Stimulated activated CD8-positive, alpha-beta memory T cell treated with anti-CD3 and anti-CD28 coated beads, Interleukin-12 subunit alpha, Interleukin-12 subunit beta, amount 100 ng/mL, for 1 hour (primary cell): ENCODE measurements at places on chromosomes 4 and X.

- no peak for DNase-seq
Observed at GRCh38 chrX:119549327-119550016, 15.7 kb downstream of the STEEP1 start.

DNA sequence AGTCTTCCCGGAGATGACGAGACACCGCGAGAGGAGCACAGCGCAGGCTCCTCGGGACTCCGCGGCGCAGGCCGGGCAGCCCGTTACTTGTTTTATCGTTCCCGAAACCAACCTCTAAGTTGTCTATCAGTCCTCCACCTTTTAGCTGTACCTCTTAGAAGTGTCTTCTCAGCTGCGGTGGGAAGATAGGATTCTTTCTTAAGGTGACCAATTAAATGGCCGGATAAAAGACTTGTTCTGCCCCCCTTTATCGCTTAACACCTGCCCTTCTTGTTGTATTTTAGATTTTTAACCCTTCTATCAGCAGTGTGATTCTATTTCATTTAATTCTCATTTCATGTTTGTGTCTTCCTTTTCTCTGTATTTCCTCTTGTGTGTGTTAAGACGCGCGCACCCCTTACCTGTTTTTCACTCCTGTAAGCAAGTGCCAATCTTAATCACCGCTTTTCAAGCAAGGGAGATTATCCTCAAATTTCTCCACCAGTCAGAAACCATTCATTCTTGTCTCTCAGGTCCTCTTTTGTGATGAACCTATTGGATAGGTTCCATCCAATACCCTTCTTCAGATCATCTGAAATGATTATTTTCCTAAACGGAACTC is at the start of gene SLC9B2:
Gene SLC9B2, minus strand, starts transcription at position 15 of the 601 bp plus-strand sequence. CDS start 9,211 bp downstream, outside the sequence.
- no peak for DNase-seq

DNA sequence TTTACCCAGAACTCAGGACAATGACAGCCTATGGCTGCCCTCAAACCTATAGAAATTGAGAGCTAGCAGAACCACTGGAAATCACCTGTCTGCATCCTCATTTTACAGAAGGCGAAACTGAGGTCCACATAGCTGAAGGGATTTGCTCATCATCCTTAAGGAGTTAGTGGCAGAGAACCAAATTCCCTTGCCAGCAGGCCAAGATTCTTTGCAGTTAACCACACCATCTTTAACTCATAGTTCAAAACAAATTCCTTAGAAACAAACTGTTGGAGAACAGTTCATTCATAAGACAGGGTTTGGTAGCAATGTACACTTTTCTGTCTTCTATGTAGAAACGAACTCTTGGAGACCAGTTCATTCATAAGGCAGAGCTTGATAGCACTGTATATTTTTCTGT is 37.9 kb upstream of the RAP2C start:
- no peak for DNase-seq

- no peak for DNase-seq
Observed at GRCh38 chr4:8759987-8760386, 111.7 kb downstream of the HMX1 start.

GRCh38 chr4:11074581-11075241 is 354.0 kb downstream of the HS3ST1 start:
- no peak for DNase-seq

- DNase-seq = no peak
Observed at GRCh38 chrX:10101269-10101668, 55.5 kb upstream of the CLCN4 start.

GRCh38 chr4:47572981-47573380 is 87.9 kb downstream of the ATP10D start:
- DNase-seq = no peak

GRCh38 chr4:37243722-37244582 is 591 bp upstream of the NWD2 start:
- no peak for DNase-seq

GRCh38 chr4:13523105-13523477 is 21.2 kb downstream of the NKX3-2 start:
- DNase-seq = no peak

- DNase-seq = no peak
Observed at GRCh38 chrX:132489578-132490419, 961 bp upstream of the MBNL3 start.

DNA sequence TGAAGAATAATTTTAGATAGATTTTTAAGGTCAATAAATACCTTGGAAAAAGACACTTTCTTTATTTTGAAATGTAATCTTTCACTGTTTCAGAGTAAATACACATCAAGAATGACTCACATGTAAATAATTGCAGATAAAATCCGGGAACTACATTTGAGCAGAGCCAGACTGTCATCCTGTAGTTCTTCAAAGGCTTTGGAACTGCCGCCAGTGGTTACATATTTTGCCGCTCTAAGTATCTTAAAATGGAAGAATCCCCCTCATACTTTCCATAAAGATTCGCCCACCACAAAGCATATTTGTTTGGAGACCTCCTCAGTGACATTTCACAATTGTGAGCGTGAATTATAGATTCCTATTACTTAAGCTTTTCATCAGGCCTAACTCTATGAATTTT is 607.8 kb upstream of the ZFP42 start:
- DNase-seq = no peak

DNA sequence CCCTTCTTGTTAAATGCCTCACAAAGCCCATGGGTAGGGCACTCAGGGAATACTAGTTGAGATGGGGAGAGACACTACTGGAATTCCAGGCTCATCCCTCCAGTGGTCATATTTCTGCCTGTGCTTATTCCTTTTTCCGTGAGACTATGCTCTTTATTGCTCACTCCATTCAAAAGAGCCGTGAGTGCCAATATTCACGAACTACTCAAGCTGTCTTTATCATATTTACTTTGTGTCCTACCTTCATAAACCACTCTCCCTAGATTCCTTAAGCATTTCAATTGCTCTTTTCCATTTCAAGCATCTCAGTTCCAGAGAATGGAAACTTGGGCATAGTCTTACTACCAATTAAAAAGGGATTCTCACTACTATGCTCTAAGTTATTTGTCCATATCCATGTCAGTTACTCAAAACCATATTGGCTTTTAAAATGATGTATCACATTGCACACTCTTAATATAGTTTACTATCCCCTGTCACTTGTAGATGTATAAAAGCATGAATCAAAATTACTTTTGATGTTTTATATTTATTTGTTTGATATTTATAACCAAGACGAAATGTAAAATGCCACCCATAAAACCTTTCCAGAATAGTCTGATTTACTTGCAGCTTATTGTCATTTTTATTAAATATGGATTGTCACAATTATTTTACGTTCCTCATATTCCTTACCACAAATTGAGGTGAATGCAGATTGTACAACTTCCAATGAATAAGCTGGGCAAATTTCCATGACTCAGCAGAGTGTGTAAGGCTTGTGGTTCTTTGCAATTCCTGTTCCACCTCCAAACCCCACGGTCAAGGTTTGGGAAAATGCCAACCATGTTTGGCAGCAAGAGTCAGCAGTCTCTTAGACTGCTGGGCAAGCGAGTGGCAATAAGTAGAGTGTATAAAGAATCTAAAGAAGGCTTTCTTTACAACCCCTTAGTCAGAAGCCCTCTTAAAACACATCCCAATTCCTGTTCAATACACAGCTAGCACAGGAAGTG is 24.4 kb downstream of the ENOX2 start:
- DNase-seq = no peak

GRCh38 chrX:151779258-151779657 is 44.7 kb downstream of the CNGA2 start:
- DNase-seq = no peak

GRCh38 chr4:18669390-18669789 is 647.8 kb upstream of the LCORL start:
- no peak for DNase-seq

DNA sequence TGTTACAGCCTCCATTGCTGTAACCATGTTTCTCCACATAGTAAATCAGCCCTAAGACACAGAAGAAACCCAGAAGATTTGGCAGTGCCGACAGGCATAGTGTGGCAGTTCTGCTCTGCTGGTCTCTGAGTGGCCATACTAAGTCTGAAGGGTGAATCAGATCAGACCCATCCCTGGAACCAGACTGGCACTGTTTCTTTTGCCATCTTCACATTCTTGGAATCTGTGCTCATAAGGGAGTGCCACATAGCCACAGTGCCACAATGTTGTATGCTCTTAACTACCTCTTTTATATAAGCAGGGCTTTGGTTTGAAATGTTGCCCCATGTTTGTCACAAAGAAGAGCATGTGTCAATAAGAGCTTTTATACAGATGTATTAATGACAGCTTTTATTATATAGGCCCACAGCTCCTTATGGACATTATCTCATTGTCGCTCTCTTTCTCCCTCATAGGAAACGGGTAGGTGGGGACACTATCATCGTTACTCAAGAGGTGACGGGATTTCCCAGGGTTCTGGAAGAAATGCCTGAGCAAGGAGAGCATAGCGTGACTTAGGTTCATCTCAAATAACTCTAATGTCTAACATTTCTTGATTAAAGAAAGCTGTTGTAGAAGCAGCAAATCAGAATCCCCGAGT is 128.2 kb downstream of the CBR4 start:
- DNase-seq = no peak

DNA sequence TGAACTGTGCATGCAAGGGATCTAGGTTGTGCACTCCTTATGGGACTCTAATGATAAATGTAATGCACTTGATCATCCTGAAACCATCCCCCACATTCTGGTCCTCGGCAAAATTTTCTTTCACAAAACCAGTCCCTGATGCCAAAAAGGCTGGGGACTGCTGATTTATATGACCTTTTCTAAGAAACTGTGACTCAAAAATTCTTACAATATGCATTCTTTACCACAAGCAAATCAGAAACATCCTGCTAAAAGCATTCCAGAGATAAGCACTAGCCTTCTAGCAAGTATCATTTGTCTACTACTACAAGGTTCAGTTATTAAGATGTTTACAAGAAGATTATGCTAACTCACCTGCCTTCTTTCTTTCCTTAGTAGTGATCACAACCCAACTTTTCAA is 166.5 kb upstream of the PCDH7 start:
- no peak for DNase-seq

- DNase-seq = no peak
Observed at GRCh38 chrX:41045960-41046567, 39.2 kb upstream of the USP9X start.

DNA sequence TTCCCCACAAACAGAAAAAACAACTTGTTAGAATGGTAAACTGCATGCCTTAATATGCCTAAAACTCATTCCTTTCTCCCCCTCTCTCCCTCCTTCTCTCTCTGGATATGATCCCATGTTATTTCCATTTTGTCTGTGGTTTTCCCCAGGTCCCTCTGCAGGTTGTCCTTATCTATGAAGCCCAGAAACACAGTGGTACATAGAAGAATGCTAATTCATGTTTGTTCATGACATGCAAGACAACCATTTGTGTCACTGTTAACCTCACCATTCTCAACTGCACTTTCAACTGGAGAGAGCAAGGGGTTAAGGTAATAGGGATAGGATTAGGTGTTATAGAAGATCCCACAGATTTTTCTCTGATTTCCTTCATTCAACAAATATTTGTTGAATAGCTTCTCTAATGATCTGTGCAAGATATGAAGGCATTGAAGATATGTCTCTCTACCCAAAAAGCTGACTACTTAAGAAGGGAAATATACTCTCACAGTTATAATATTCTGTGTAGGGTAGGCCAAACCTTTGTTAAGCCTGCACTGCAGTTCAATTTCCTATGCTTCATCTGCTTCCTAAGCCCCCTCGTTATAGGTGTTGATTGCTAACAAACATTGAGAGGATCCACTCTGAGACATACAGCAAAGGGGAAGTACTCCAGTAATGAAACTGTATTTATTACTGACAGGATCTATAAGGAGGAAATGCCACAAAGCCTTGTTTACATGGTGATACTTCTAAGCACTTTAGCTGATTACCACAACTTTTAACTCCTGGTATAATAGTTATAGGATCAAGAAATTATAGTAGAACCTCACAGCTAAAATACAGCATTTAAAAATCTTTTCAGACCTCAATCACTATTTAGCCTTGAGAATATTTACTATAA is 96.1 kb downstream of the FRYL start:
- no peak for DNase-seq

DNA sequence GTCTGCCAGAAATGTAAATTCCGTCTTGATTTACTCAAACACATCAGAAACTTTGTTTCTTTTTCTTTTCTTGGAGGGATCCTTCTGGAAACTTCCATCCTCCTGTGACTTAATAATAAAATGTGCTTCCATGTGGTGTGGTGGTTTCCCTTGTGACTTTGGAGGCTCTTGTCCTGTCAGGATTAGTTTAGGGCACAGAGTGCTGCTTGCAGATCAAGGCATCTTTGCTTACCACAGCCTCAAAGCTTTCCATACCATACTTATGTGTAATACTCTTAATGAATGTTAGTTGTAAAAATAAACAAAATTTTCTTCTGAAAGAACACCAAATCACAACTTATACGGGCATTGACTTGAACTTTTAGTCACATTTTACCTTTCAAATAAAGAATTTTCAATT is 27.4 kb downstream of the GBA3 start:
- no peak for DNase-seq

GRCh38 chr4:81816031-81816761 is 344.5 kb upstream of the RASGEF1B start:
- no peak for DNase-seq

DNA sequence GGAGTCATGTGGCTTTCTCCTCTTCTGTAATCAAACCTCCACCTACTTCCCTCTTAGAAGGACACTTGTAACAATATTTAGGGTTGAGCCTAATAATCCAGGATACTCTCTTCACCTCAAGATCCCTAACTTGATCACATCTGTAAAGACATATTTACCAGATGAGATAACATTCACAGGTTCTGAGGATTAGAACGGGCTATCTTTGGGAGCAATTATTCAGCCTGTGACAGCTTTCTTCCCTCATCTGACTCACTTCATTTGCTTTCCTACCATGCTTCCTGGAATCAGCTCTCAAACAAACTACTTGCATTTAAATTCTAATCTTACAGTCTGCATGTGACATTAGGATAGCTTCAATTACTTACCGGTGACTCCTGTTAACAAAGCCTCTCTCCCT is 133.5 kb upstream of the NDST3 start:
- no peak for DNase-seq

GRCh38 chrX:65148232-65148631 is 172.0 kb upstream of the ZC4H2 start:
- DNase-seq = no peak

- no peak for DNase-seq
Observed at GRCh38 chr4:20087522-20087911, 164.2 kb upstream of the SLIT2 start.

DNA sequence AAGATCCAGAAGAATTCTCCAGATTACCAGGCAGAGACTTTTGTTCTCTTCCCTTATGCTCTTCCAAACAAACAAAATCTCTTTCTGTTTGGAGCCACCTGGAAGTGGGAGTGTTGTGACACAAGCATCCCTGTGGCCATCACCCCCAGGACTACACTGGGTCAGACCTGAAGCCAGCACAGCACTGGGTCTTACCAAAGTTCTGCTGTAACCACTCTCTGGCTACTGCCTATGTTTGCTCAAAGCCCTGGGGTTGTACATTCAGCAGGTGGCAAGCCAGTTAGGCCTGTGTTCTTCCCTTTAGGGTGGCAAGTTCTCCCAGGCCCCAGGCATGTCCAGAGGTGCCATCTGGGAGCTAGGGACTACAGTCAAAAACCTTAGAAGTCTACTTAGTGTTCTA is 43.7 kb upstream of the MAOA start:
- DNase-seq = no peak

DNA sequence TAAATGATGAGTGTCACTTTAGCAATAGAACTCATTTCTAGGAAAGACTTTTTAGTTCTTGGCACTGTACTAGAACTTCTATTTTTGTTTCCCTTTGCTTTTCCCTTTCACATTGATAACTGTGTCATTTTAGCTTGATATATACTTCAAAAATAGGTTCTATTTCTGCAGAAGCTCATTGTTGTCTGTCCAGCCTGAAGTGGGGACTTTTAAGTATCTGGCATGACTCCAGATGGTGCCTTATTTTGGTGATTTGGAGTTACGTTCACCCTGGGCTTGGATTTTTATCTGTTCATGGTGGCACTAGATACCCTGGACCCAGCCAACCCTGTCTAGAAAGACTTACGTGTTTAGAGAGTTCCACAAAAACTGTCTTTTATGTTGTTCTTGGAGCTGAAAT is 3.4 kb downstream of the ABHD18 start:
- no peak for DNase-seq
